ENCODE measurements at places on chromosomes 13 and 19. TPM values are rescaled to one million over a fixed set of nuclear protein-coding genes. Genes with fewer than 3 reads are reported as not detected.

FFAR3 gene
- not detected for total RNA-seq

RNF225 gene
- total RNA-seq, result 0.17 TPM

AMER2 gene
- total RNA-seq, result under 0.01 TPM

KATNAL1 gene
- total RNA-seq, result 28.6 TPM

IGFL4 gene
- total RNA-seq, result 0.16 TPM

MED26 gene
- total RNA-seq, result 4.4 TPM

KLHL1 gene
- total RNA-seq, result not detected

SOX1 gene
- total RNA-seq, result not detected

PTH2 gene
- not detected for total RNA-seq

IL17D gene
- 1.4 TPM for total RNA-seq

CLEC4G gene
- total RNA-seq, result not detected

CEACAM7 gene
- not detected for total RNA-seq

Measured in bronchial smooth muscle cell (primary cell).